ENCODE measurements at places on chromosomes 7 and 10.

- no peak for DNase-seq
Observed at GRCh38 chr7:4724648-4725013, 42.5 kb downstream of the FOXK1 start.

GRCh38 chr10:80552151-80552646, 14.5 kb downstream of the SH2D4B start:
- no peak for DNase-seq

- DNase-seq = no peak
Observed at GRCh38 chr10:80462299-80462980, 8.3 kb downstream of the TSPAN14 start.

- peak; percentile 61 for DNase-seq
Observed at GRCh38 chr7:149422162-149422913, 38.5 kb downstream of the ZNF777 start.

DNA sequence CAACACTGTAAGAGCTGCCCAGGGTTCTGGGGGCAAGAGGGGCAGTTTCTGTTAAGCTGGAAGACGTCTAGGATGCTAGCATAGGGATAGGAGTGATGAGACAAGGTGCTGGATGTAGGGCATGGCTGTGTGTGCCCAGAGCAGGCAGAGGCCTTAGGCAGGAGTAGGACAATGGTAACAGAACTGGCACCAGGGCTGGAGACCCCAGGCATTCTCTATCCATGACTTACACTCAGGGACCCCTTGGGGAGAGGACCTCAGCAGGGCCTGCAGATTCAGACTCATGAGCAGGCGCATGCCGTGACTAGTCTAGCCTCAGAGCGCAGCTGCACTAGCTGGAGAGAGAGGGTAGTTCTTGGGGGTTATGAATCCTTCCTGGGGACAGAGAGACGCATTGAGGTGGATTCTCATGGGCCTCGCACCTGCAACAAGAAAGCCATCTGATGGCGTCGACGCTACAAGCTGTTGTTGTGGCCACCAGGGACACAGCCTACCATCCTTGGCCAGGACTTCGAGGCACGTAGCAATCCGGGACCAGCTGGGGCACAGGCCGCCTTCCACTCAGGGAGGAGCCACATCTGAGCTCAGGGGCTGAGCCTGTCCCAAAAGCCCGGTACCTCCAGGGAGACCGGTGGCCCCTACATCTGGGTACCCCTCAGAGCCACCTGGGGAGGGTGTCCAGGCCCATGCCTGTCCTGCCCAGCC, 474.1 kb downstream of the PTPRN2 start:
- no peak for DNase-seq

GRCh38 chr10:126135177-126135576, 238.8 kb downstream of the FANK1 start:
- DNase-seq = no peak

GRCh38 chr7:51918581-51918980, 602.0 kb upstream of the COBL start:
- no peak for DNase-seq
